ENCODE measurements at places on chromosomes 16 and 17.

- no peak for DNase-seq
Measured at GRCh38 chr17:55969562-55970324, 183.5 kb upstream of the ANKFN1 start.

DNA sequence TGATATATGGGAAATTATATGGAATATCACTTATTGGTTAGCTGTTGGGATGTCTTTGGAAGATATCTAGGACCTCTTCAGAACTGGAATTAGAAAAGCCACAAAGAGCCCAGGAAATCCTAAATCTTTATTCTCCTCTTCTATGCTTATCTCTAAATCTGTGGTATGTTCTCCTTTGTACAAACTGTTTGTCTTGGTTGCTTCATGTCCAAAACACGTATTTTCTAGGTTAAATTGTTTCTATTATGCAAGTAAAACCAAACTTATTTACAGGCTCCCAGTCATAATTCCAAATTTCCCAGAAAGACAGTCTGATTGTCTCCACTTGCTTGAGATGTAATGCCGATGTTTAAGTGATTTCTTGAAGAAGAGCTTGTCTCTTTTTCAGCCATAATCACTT, 650.9 kb downstream of the CDH11 start:
- no peak for DNase-seq

- no peak for DNase-seq
Measured at GRCh38 chr17:70772761-70773160, 603.4 kb downstream of the KCNJ2 start.

DNA sequence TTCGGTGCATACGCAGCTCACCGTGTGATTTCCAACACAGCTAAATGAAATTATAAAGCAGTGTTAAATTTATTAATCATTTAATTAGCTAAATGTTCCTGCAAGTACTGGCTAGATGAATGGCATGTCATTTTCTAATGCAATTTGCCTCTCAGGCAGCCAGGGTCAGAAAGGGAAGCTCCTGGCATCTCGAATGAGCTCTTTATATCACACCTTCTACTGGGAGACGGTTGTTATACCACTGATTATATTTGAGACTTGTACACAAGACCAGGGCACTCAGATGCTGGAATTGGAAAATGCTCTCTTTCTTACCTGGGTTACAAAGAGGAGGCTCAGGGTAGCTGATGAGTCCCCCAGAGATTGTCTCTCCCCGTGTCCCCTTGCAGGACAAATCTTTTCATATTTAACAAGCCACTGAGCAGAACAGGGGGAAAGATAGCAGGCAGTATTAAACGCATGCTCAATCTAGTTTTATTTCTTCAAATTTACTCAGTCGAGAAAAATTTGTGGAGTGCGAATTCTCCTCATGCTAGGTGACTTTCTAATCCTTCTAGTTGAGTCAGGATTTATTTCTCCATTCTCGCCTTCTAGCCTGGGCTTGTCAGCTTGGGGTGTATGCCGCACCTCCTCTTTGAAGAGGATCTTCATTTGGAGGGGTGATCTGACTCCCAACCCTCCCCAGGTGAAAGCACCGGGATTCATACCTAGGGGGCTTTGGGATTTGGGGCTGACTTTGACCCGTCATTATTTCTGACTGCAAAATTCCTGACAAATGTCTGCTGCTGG, 441.1 kb downstream of the MAF start:
- no peak for DNase-seq

DNA sequence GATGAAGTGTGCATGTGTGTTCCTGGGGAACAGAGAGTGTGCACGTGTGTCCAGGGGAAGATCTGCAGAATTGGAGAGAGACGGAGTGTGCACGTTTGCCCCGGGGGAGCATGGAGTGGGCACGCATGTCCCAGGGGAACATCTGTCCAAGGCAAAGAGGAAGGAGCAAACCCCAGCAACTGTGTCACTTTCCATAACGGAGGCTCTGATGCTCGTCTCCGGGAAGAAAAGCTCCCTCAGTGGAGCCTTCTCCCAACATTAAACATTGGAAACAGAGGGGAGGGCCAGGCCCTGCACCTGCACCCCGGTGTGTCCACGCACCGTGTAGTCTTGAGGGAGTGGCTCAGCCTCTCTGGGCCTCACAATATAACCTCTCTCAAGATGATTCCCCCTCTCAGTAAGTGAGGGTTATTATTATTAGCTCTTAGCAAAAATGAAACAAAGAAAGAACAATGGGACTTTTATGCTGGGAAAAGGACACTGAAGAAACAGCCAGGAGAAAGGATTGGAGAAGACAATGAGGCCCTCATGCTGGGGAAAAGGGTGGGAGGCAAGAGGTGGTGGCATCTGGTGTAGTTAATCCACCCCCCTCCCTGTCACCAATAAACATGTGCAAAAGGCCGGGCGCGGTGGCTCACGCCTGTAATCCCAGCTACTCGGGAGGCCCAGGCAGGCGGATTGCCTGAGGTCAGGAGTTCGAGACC, 7.6 kb downstream of the RAB40B start:
- no peak for DNase-seq

DNA sequence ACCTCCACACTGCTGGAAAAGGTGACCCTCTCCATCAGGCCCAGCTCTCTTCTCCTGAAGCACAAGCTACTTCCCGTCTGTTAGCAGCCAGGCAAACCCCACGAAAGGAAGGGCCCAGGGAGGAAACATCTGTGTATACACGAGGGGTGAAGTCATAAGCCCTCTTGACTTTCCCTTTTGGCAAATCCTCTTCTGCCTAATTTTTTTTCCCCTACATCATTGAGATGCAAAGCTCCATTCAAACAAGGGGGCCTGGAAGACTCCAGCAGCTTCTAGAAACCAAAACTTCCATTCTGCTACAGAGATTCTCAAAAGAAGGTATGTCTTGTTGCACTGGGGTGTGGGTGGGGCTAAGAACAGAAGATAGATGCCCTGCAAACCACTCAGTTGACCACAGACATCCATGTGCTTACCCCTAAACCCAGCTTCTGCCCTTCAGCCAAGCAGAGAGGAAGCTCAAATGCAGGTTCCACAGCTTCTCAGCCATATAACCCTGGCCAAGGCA, 145.6 kb upstream of the RCVRN start:
- no peak for DNase-seq
